Neuronal stem cell (in vitro differentiated cells): ENCODE measurements at places on chromosomes 1 and 21.

GRCh38 chr1:92985101-92985500 is 23.8 kb upstream of the DIPK1A start:
- DNase-seq: no peak

- DNase-seq: no peak
Observed at GRCh38 chr1:55927702-55928290, 651.6 kb downstream of the PLPP3 start.

DNA sequence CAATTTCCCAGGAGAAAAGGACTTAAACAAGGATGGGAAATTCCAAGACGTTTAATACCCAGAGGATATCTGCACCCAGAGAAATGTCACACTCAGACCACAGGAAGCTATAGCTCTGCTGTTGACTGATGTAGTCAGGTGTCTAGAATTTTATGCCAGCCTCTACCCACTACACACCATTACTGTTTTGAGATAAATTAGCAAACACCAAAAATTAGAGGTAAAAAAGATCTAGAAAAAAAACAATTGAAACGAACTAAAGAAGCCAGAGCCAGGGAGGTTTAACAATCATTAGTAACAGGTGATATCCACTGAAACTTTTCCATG is 519.9 kb downstream of the SMYD3 start:
- no peak for DNase-seq

GRCh38 chr1:181971424-181971823 is 90.1 kb downstream of the ZNF648 start:
- DNase-seq: no peak

GRCh38 chr1:21366288-21366687 is 73.6 kb upstream of the NBPF3 start:
- no peak for DNase-seq

DNA sequence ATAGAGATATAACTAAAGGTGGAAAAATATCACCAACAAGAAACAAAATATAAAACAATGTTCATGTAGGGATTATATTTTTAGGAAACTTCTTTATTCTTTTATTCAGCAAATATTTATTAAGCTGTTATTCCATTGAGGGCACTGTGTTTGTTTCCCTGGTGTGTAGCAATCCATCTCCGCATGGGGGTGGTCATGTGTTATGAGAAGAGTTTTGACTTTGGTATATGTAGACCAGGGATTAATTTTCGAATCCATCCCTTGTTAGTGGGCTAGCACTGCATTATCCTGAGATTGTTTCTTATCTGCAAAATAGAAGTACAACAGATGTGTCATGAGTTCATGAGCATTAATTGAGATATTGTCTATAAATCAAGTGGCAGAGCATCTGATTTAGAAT is 190.2 kb upstream of the LRRC7 start:
- no peak for DNase-seq

- DNase-seq: no peak
Observed at GRCh38 chr21:33496345-33496744, 4.8 kb upstream of the DNAJC28 start.

GRCh38 chr1:180167021-180167701 is 12.5 kb downstream of the QSOX1 start:
- no peak for DNase-seq

- no peak for DNase-seq
Observed at GRCh38 chr1:94321662-94322061, 84.3 kb upstream of the ARHGAP29 start.

GRCh38 chr1:91454136-91454535 is 46.5 kb upstream of the CDC7 start:
- no peak for DNase-seq

DNA sequence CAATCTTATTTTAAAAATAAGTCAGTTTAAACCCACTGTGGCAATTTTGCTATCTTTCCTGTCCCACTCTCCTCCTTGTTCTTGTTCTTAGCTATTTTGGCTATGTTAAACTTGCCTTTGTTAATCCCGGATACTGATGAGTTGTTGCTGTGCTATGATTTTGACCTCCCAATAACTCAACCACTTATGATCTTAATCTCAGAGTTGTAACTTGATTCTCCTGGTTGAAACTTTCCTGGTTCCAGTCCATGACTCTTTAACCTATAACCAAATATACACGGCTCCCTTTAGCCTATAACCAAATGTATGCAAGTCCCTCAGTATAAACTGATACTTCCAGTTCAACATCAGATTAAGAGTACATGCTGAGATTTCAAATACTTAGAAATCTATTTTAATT is 15.6 kb upstream of the ACADM start:
- no peak for DNase-seq

- no peak for DNase-seq
Observed at GRCh38 chr1:236733653-236734052, 47.4 kb downstream of the ACTN2 start.

DNA sequence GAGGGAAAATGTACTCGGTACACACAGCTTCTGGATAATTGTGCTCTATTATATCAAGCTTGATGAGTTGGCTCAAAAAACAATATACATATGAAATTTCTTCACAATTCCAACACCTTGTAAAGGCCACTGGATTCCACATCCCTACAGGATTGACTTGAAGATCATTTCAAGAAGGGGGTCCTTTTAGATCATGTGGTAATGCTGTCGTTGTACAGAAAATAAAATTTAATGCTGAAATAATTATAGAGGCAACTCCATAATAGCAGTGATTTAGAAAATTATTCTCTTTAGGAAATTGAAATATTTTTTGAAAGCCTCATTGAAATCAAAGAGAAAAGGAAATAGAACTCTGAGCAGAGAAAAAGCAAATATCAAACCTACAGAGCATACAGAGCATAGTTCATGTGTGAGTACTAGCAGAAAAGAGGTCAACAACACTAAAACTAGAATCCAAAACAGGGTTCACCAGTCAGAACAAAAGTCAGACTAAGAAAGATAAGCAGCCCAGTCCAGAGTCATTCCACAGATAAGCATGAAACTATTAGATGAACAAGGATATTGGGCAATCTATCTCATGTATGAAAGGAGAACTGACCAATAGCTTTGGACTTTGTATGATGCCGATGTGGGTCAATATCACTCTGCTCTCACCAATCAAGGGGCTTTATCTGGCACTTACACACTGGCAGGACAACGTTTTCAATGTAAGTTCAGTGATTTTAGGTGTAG is 79.5 kb upstream of the PALMD start:
- no peak for DNase-seq

GRCh38 chr1:117779364-117779763 is 150.1 kb downstream of the GDAP2 start:
- DNase-seq: no peak

DNA sequence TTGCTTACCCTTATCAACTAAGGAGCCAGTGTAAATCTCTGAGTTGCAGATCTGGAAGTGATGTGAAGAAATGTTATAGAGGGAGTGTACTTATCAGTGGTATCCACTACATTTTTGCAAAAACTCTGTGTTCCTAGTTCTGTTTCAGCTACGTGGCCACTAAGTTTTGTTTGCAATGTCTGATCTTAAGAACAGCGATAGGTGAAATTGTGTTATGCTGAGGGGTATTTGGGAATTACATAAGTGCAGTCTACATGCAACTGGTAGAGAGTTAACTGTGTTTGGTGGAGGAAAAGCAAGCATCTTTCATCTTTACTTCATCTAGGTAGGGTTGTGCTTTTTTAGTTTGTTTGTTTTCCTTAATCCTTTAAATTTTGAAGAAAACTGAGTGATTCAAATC is 198.8 kb upstream of the SGIP1 start:
- DNase-seq: no peak

GRCh38 chr1:6168947-6169586 is 11.1 kb downstream of the CHD5 start:
- DNase-seq: no peak
